ENCODE measurements at places on chromosomes 7 and 10.

GRCh38 chr10:7534480-7534852 lies 123.6 kb upstream of the SFMBT2 start:
- DNase-seq: no peak

- DNase-seq: no peak
Measured at GRCh38 chr7:108488768-108489538, 32.7 kb upstream of the NRCAM start.

GRCh38 chr7:55432939-55433784 lies 68.0 kb downstream of the LANCL2 start:
- DNase-seq: no peak

GRCh38 chr7:126845331-126845730 lies 407.4 kb downstream of the GRM8 start:
- no peak for DNase-seq

DNA sequence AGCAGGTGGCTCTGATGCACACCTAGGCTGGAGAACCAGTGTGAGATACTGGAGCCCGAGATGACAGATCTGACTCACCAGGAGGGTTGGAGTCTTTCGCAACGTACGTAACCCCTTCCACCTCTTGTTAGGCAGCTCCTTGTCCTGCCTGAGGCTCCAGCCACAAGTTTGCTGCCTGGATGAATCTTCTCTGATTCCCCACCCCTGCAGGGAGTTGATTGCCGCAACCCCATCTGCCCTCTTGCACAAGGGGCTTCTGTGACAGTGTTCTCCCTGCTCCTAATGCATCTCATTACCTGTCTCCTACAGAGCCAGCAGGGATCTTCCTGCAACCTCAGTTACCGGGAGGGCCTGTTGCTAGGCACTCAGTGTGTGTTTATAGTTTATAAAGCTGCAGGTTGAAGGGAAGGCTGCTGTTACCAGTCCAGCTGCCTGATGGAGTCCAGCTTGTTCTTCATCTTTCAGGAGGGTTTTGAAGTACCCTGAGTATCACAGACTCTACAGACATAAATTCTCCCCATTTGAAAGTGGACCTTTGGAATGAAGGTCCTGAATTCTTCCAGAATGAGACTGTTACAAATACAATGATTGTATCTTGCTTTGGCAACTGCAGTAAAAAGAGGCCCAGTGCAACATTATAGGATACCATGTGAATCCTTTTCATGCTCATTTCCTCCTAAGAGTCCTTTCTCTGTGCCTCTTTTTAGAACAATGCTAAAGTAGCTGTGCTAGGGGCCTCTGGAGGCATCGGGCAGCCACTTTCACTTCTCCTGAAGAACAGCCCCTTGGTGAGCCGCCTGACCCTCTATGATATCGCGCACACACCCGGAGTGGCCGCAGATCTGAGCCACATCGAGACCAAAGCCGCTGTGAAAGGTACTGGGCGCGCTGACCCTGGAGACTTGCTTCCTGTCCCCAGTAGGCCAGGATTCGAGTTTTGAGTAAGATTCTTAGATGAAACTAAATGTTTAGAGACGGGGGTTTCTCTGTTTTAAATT lies 6.5 kb downstream of the MDH2 start:
- no peak for DNase-seq

DNA sequence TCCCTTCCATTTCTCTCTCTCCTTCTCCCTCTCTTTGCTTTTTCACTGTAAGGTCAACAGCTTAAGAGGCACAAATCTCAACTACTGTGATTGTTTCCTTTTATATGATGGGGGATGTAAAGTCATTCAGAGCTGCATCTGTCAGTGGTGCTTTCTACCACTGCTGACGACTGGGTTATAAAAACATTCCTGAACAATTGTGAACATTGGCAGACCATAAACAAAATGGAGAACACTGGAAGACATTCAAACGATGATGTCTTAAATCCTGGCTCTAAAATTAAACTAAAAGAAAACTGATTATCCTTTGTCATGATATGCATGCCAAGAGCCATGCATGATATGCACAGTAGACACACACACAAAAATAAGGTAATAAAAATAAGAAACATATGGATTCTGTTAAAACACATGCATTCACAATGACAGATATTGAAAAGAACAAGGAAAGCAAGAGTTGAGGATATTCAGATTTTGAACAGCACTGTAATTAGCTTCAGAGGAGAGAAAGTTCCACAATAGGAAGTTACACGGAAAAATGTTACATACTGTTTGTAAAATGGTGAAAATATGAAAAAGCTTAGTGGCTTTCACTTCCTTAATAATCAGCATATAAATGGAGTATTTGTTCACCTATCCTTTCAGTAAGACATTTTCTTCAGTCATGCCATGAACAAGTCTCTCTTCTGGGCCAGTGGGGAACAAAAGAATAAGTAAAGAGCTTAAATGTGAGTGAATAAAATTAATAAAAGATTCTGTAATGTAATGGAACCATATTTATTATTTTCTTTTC lies 89.2 kb downstream of the RNLS start:
- peak; percentile 42 for DNase-seq

DNA sequence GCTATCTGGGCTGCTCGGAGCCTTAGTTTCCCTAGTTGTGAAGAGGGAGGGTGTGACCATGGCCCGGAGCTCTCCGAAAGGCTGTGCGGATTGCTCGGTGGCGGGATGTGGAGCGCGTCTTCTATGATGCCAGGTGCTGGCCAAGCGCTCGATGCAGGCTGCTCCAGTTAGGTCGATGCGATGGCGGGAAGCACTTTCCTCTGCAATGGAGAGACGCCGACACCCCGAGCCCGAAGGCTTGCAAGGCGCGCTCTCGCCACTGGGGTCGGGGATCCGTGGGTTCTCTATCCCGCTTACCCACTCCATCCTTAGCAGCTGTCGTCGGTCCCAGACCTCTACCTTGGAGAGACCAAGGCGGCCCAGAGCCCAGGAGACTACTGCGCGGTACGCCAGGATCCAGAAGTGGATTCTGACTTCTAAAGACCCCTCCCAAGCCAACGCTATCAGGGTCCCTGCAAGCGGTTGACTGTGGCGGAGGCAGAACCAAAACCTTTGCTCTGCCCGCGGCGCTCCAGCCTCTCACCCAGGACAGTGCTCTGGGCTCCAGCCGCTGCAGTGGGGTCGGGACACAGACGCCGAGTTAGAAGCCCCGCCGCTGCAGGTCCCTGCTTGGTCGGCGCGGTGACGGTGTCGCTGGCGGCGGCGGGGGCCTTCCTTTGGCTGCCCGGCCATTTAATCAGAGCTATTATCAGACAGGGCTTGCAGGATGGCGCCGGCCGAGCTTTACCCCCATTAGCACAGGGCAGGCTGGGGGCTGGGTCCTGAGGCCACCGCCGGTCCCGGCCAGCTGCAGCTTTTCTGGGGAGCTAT lies 7.8 kb upstream of the TBX20 start:
- DNase-seq: no peak

DNA sequence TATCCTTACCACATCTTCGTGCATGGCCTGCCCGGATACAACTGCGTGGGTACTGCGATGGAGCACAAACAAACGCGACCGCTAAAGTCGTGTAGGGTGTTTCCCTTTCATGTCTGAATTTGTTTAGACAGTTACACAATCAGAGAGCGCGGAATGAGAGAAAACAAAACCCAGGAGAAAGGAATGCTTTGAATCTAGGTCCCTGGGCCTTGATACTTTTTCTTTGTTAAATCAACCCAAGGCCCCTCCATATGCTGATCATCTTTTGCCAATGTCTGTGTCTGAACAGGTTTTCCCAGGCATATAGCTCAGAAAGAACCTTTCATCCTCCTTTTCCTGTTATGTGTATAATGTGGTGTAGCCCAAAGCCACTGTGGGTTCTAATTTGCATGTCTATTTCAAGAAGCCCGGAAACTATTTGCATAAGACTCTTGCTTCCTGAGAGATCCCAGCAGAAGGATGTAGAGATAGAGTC lies 145.8 kb downstream of the FRMD4A start:
- peak; percentile 30 for DNase-seq

GRCh38 chr7:73786588-73786987 lies 16.5 kb upstream of the CLDN3 start:
- no peak for DNase-seq

- DNase-seq: no peak
Measured at GRCh38 chr7:130425796-130426195, 15.0 kb downstream of the CEP41 start.

DNA sequence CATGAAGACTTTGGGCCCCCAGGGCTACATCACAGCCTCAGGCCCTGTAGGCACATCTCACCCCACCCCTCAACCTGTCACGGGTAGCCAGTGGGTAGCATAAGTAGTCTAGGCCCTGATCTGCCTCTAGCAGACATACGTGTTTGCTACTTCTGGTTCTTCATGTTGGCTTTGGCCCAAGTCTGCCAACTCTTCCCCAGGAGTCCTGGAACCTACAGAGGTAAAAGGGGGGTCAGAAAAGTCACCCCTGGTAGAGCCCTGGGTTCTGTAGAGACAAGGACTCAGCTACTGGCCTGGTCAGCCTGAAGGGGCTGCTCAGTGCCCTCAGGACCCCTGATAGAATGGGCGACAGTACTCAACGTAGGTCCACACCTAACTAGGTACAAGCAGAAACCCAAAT lies 67.5 kb upstream of the UNC5B start:
- DNase-seq: no peak

DNA sequence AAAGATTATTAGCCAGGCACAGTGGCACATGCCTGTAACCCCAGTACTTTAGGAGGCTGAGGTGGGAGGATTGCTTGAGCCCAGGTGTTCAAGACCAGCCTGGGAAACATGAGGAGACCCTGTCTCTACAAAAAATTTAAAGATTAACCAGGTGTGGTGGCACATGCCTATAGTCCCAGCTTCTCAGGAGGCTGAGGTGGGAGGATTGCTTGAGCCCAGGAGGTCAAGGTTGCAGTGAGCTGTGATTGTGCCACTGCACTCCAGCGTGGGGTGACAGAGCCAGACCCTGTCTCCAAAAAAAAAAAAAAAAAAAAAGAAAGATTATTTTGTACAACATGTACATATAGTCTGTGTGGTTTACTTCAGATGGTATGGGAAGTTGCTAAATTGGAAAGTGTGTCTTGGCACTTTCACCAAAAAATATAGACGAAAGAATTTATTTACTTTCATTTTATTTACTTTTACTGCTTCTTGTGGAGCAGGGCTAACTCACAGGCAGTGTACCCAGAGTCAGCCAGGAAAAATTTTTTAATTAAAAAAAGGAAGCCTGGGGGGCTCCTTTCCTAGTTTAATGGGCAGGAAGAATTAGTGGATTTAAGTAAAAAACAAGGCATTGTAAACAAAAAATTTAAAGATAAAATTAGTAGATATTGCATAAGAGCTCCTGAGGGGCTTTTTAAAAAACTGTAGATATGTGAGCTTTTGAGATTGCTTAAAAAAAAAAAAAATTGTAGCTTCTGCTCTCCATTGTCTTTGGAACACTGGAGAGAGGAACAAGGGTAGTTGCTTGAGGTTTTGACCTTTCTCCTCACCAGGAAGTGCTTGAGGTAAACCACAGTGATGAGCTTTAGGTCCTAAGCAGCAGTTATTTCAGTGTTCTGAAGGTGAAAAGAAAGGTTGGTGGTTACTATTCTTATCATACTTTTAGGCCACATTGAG lies 44.6 kb upstream of the VDAC2 start:
- DNase-seq: no peak

DNA sequence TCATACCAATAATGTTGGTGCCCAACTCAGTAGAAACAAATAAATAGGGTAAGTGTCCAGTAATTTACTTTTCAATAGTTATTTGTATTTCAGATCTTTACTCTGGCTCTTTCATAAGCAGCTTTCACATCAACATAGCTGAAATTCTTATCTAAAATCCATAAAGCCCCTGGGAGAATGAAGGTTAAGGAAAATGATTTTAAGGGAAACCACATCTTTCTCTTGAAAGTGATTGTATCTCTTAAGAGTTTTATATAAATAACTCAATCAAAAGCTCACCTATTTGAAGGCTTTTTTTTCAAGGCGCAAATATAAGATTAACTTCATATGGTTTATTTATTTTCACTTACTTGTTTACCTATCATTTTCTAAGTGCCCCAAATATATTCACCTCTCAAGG lies 324.4 kb downstream of the HGF start:
- no peak for DNase-seq

DNA sequence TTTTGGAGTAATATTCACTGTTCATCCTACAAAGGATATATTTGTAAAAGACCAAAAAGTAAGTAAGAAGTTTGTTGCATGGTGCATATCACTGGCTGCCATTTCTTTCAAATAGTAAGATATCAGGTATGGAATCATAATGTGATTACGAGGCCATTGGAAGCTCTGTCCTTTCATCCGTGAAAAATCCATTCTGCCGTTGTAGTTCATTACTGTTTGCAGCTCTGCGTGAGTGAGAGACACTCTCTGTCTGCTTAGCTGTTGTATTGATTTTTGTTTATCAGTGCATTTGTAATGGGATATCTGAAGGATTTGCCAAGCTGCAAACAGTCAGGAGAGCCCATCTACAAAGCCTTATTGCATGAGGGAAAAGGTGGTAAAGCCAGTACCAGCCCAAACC lies 44.1 kb upstream of the SLC39A12 start:
- no peak for DNase-seq

GRCh38 chr10:7610026-7610425 lies 56.7 kb downstream of the ITIH5 start:
- no peak for DNase-seq

DNA sequence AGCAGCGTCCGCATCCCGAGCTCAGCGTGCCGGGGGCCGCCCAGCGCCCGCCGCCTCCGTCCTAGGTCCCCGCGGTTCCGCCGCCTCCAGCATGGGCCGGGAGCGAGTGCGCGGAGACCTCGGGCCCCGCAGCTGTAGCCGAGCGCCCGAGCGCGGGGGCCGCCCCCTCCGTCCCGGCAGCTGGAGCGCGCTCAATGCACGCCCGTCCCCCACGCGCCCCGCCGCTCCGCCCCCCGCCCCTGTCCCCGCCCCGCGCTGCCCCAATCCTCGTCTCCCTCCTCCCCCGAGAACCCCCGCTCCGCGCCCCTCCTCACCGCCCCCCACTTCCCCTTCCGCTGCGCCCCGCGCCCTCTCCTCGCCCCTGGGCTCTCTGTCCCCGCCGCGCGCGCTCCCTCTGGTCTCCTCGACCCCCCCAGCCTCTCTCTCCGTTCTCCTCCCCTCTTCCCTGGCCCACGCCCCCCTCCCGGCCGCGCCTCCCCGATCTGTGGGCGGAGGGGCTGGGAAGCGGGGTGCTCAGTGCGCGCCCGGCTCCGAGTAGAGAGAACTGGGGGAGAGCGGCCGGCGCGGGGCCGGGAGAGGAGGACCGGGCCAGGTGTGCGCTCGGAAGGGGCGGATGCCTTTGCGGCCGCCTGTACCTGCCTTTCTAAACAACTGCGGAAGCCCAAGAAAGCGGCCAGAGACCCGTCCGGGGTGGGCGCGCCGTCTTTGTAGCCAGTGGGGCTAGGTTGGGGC lies at the start of gene VIPR2:
Gene VIPR2 (minus strand): TSS at position 110 of the 732 bp plus-strand sequence. CDS start 96 bp downstream, at position 14.
- DNase-seq: no peak

- no peak for DNase-seq
Measured at GRCh38 chr10:124748166-124748565, 4.0 kb upstream of the FAM53B start.

DNA sequence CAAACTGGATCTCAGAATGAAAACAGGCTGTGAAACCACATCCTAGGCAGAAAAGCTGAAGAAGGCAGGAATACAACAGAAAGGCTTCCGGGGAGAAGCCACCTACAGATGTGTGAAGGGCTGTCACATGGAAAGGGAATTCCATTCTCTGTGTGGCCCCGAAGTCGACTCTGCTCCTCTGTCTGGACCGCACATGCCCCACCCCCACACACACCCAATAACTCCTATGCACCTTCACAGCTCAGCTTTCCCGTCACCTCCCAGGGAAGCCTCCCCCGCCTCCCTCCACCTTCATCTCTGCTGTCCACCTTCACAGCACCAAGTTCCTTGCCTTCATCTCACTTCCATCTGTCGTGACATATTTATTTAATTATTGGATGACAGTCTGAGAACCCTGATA lies 23.4 kb upstream of the ENO4 start:
- no peak for DNase-seq

GRCh38 chr7:93622036-93623033 lies 47.8 kb upstream of the CALCR start:
- no peak for DNase-seq

GRCh38 chr7:121519548-121520521 lies 123.7 kb upstream of the FAM3C start:
- DNase-seq: no peak
